Mesenteric fat pad (tissue), 1 donor: ENCODE measurements at places on chromosomes 3 and 15. TPM values are rescaled to one million over a fixed set of nuclear protein-coding genes. Genes with fewer than 3 reads are reported as not detected.

Gene SLC6A1
- total RNA-seq, result 0.39 TPM

Gene SMCO1
- not detected for total RNA-seq

Gene TP63
- total RNA-seq, result 0.35 TPM

Gene SHC4
- not detected for total RNA-seq

Gene CAPN3
- total RNA-seq, result 6.7 TPM

Gene LTK
- 0.77 TPM for total RNA-seq

Gene NMD3
- 45.7 TPM for total RNA-seq

Gene CCDC80
- total RNA-seq, result 426 TPM

Gene CIAO2A
- total RNA-seq, result 36.3 TPM

Gene CKMT1A
- total RNA-seq, result 2.6 TPM

Gene TMIE
- total RNA-seq, result 0.19 TPM

Gene CCDC33
- total RNA-seq, result not detected

Gene NDN
- total RNA-seq, result 49.5 TPM

Gene CILP
- 27.3 TPM for total RNA-seq

Gene LSAMP
- total RNA-seq, result 1.7 TPM

Gene DNAH12
- total RNA-seq, result 0.06 TPM

Gene IQCF5
- not detected for total RNA-seq
